ENCODE measurements at places on chromosomes 7 and 10. TPM values are rescaled to one million over a fixed set of nuclear protein-coding genes. Genes with fewer than 3 reads are reported as not detected.

DNA sequence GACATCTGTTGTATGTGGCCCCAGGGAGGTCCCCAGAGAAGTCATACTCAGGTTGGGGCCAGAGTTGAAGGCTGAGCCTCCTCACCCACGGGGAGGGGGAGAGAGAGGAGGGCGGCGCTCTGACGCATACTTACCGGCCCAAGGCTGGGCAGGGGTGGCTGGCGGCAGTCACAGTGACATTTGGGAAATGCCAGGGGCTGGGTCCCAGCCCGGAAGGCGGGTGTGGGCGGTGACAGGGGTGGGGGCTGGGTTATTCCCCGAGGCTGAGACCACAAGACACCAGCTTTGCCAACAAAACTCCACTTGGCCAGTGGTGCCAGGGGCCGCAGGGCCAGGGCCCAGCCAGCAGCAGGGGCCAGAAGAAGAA, 41.1 kb downstream of the RASGEF1A start:
- DNase-seq = peak; percentile 72
- H3K27me3 ChIP-seq = peaks cover 33% of the 10 kb centered on the region
- H3K36me3 ChIP-seq = no peaks in the 10 kb centered on the region
- no peak overlapping the region for H3K4me3 ChIP-seq
- no peaks in the 10 kb centered on the region for H3K4me1 ChIP-seq
- no peak overlapping the region for H3K27ac ChIP-seq

- no peaks in the 10 kb centered on the region for H3K4me1 ChIP-seq
- no peak overlapping the region for H3K4me3 ChIP-seq
- DNase-seq = no peak
Observed at GRCh38 chr10:1576467-1577372, 160.6 kb downstream of the ADARB2 start.

- peak; percentile 18 for DNase-seq
- no peak overlapping the region for H3K4me3 ChIP-seq
- H3K4me1 ChIP-seq = peaks cover 3% of the 10 kb centered on the region
- no peaks in the 10 kb centered on the region for H3K27me3 ChIP-seq
- H3K27ac ChIP-seq = no peak overlapping the region
Observed at GRCh38 chr7:90530263-90530662, 60.8 kb downstream of the PTTG1IP2 start.

Gene RBP3
- total RNA-seq = not detected

Gene ZSCAN25
- 11.9 TPM for total RNA-seq

GRCh38 chr7:66110856-66111255, 3.8 kb upstream of the CRCP start:
- H3K36me3 ChIP-seq = no peaks in the 10 kb centered on the region
- no peaks in the 10 kb centered on the region for H3K27me3 ChIP-seq
- peak overlapping the region; percentile 62 for H3K27ac ChIP-seq
- H3K4me1 ChIP-seq = peaks cover 19% of the 10 kb centered on the region

- H3K27ac ChIP-seq = no peak overlapping the region
- H3K4me1 ChIP-seq = peaks cover 35% of the 10 kb centered on the region
- no peaks in the 10 kb centered on the region for H3K27me3 ChIP-seq
- DNase-seq = no peak
- H3K36me3 ChIP-seq = peaks cover 53% of the 10 kb centered on the region
Observed at GRCh38 chr10:126057494-126057893, 161.1 kb downstream of the FANK1 start.

Gene SRRM3
- 0.36 TPM for total RNA-seq

GRCh38 chr7:133724148-133724547, 403.0 kb upstream of the LRGUK start:
- no peak overlapping the region for H3K27ac ChIP-seq
- H3K27me3 ChIP-seq = no peaks in the 10 kb centered on the region
- no peaks in the 10 kb centered on the region for H3K36me3 ChIP-seq
- H3K4me1 ChIP-seq = no peaks in the 10 kb centered on the region
- DNase-seq = no peak

Gene VSTM4
- 14.1 TPM for total RNA-seq

Gene ELOVL3
- total RNA-seq = 2.7 TPM

DNA sequence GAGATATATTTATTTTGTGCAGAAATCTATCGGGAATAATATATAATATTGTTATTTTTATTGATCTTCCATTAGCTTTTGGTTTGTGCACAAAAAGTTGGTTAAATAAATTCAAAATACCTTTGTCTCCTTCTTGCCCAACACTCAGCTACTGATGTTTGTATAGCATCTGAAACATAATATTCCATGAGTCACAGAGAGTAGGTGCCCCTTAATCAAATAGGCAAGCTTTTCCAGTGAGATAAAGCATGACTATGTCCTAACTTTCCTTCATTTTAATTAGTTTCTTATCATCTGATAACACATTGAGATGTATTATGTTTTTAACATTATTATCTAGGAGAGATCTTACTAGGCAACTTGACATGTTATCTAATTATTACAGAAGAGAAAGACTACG, 432.2 kb downstream of the KIF20B start:
- H3K4me3 ChIP-seq = no peak overlapping the region
- DNase-seq = no peak
- no peaks in the 10 kb centered on the region for H3K27me3 ChIP-seq
- no peak overlapping the region for H3K27ac ChIP-seq
- H3K4me1 ChIP-seq = no peaks in the 10 kb centered on the region

Gene NEUROD6
- not detected for total RNA-seq

DNA sequence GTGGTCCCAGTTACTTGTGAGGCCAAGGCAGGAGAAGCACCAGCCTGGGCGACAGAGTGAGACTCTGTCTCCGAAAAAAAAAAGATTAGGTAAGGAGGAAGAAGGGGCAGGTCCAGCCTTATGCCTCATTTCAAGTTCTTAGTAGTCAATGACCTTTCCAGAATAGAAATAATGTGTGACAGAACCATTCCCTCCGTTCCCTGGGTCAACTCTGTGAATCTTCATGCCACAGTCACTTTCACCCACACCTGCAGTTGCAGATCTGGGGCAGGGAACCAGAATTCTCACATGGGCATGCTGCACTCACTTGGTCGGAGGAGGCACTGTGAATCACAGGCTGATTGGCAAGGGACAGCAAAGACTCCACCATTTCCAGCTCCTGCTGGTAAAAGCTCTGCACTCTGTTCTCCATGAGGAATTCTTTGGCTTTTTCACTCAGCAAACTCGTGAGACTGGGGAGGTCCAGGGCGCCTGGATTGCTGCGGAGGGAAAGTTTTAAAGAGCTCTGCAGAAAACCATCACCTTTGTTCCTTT, 20.7 kb downstream of the STN1 start:
- peaks cover 27% of the 10 kb centered on the region for H3K4me1 ChIP-seq
- no peak overlapping the region for H3K4me3 ChIP-seq
- no peaks in the 10 kb centered on the region for H3K27me3 ChIP-seq
- DNase-seq = no peak

DNA sequence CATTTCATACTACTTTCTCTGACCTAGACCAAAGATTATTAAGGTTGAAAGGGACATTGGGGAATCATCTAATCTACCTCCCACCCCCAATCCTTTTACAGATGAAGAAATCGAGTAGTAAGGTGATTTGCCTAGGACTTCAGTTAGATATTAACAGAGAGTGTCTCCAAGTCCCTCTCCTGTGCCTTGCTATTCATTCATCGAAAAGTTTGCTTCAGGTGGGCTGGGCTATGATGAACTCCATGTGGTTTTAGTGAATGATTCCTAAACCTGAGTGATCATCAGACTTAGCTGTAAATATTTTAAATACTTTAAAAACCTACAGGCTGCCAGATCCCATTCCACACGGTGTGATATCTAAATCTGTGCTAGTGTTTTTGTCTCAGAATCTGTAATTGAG, 259.4 kb upstream of the SORCS1 start:
- no peak overlapping the region for H3K4me3 ChIP-seq
- H3K36me3 ChIP-seq = no peaks in the 10 kb centered on the region
- no peaks in the 10 kb centered on the region for H3K4me1 ChIP-seq
- H3K27me3 ChIP-seq = no peaks in the 10 kb centered on the region
- H3K27ac ChIP-seq = no peak overlapping the region
- DNase-seq = no peak

Gene NXPH1
- not detected for total RNA-seq

Gene NPFFR1
- not detected for total RNA-seq

Gene TMEM139
- total RNA-seq = not detected

Gene OR6V1
- total RNA-seq = not detected

Gene PTF1A
- not detected for total RNA-seq

DNA sequence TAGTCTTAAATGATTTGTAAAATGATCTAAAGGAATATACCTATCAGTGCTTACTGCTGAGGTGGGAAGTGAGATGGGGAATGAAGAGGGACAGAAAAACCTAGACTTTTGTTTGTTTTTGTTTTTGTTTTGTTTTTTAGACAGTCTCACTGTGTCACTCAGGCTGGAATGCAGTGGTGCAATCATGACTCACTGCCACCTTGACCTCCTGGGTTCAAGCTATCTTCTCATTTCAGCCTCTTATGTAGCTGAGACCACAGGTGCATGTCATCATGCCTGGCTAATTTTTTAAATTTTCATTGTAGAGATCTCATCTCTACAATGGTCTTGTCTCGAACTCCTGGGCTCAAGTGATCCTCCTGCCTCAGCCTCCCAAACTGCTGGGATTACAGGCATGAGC, 116.4 kb upstream of the SEM1 start:
- no peak overlapping the region for H3K27ac ChIP-seq
- H3K27me3 ChIP-seq = no peaks in the 10 kb centered on the region
- H3K4me1 ChIP-seq = peaks cover 4% of the 10 kb centered on the region
- H3K4me3 ChIP-seq = no peak overlapping the region
- H3K36me3 ChIP-seq = no peaks in the 10 kb centered on the region

Measured in osteoblast (primary cell).